ENCODE measurements at places on chromosomes 5 and 9.

DNA sequence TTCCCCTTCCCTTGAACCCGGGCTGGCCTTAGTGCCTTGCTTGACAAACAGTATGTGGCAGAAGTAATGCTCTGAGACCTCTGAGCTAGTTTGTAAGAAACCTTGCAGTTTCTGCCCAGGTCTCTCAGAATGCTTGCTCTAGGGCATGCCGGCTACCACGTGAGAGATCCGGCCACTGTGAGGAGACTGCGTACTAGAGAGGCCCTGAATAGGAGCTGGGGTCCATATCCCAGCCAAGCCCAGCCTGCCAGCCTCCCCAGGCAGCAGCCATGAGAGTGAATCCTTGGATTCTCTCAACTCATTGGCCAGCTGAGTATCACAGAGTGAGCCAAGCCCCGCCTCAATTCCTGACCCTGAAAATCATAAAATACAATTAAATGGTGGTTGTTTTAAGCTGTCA, 16.0 kb upstream of the COL15A1 start:
- no peak for DNase-seq

- no peak for DNase-seq
Observed at GRCh38 chr5:108729242-108729615, 18.5 kb upstream of the FER start.

GRCh38 chr9:86308687-86309086, 26.3 kb upstream of the ISCA1 start:
- no peak for DNase-seq

DNA sequence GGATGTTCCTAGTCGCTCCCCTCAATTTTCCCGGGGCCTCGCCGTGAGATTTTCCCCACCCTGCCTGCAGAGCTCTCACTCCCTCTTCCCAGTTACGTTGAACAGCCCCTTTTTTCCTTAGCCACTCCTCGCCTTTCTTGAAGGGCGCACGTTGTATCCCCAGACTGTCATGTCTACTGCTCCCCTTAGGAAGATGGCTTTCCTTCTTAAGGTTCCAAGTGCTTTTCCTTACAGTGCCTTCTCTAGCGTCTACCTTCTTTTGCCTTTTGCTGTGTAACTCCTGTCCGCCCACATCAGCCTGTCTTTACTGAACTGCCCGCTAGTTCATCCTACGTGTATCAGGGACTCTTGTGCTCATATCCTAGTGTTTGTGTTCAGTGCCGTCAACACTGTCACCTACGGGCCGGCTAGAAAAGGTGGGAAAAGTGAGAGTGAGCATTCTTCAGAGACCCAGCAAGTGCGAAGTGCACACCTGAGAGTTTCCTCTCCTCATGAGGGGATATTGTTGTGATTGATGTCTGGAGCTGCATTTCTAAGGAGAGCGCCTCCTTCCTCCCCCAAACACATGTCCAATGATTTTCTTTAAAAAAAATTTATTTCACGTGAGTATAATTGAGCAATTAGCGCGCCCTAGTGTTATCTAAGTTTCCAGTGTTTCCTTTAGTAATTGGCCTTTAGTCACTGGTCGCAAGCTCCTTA, 764 bp downstream of the CAMLG start:
- no peak for DNase-seq

DNA sequence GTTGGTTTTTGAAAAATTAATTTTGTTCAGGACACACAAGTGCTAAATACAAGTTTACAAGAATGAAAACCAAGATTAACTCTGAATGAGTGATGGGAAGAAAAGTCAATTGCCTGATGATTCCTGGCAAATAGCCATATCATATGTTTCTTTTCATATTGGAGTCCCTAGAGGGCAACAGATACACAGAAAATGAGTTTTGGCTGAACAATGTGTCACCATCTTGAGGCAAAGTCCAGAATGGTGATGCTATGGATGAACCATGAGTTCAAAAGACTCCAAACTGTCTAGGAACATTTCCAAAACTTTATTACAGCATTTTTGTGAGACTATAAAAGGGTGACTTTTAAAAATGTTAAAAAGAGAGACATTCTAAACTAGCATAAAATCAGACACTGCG, 382.9 kb downstream of the TMEM161B start:
- no peak for DNase-seq

DNA sequence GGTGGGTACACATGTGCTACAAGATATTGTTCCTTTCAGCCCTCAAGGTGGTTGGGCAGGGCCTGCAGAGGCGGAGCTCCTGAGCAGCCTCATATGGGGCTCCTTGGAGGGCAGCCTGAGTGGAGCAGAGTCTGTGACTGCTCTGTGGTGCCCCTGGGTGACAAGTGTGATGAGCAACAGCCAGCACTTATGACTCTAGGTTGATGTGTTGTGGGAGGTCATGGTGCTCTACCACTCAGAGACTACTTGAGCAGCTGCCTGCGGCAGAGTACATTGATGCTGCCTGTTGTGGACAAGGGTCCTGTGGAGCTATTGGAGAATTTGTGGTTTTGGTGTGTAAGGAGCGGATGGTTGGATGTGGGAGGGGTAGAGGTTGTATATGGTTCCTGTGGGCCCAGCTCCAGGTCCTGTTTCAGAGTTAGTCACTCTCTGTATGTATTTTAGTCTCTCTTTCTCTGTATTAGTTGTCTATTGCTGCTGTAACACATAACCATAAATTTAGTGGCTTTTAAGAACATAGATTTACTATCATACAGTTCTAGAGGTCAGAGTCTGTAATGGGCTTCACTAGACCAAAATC, 141.3 kb downstream of the SREK1 start:
- no peak for DNase-seq

DNA sequence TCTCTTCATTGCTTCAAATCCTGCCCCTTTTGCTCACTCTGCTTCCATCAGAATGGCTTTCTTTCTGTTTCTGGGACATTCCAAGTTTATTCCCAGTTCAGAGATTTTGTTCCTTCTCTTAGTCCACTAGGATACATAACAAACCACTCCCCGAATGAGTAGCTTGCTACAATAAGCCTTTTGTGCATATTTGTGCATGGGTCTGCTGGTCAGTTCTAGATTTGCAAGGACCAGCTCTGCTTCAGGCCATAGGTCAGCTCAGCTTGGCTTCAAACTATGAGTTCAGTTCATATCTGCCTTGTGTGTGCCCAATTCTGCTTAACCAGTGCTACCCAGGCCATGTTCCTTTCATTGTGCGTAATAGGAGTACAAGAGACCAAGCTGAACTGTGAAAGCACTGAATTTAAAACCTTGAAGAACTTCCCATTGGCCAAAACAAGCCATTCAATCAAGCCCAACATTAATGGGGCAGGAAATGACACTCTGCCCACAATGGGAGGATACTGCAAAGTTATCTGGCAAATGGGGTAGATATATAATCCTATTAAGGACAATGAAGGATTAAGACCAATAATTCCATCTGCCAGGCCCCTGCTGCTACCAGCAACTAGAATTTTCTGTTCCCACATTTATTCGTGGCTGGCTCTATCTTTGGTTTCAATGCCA, 328.8 kb downstream of the PRELID2 start:
- DNase-seq = no peak

- no peak for DNase-seq
Observed at GRCh38 chr9:31950756-31951155, 433.7 kb upstream of the ACO1 start.

DNA sequence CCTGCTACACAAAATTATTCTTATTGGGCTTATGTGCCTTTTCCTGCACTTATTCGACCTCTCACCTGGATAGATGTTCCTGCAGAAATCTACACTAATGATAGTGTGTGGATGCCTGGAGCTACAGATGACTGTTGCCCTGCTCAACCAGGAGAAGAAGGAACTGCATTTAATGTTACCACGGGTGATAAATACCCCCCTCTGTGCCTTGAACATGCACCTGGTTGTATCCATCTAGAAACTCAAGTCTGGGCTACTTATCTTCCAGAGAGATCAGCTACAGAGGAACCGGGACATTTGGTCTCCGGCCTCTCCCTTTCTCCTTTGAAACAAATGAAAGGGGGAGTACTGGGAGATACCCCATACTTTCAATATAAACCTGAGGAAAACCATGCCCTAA, 54.5 kb downstream of the SH3PXD2B start:
- DNase-seq = no peak

GRCh38 chr9:84439250-84439649, 98.7 kb upstream of the SLC28A3 start:
- DNase-seq = no peak

DNA sequence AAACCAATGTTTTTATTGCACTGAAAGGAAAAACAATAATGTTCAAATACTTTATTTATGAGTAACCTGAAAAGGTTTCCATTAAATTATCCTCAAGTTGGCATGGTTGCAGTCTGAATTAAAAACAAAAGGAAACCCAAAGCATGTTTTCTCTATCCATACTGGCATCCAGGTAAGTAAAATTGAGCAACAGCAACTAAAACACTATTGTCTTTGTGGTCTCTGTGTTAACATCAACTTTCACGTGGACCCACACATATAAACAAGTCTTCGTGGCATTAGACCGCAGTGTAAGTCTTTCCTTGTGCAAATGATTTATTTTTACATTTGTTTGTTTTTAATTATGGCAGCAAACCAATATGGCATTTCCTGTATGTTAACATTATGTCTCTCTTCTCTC, 757.6 kb downstream of the SEMA5A start:
- no peak for DNase-seq

Data from stimulated activated CD4-positive, alpha-beta T cell treated with anti-CD3 and anti-CD28 coated beads, TNF-alpha, amount 100 ng/mL, for 1 hour (primary cell).